ENCODE measurements at places on chromosomes 2 and 18.

GRCh38 chr2:213249502-213249901 is 34.8 kb upstream of the SPAG16 start:
- DNase-seq, result no peak

- no peak for DNase-seq
Observed at GRCh38 chr18:74284191-74284979, 7.4 kb downstream of the CYB5A start.

DNA sequence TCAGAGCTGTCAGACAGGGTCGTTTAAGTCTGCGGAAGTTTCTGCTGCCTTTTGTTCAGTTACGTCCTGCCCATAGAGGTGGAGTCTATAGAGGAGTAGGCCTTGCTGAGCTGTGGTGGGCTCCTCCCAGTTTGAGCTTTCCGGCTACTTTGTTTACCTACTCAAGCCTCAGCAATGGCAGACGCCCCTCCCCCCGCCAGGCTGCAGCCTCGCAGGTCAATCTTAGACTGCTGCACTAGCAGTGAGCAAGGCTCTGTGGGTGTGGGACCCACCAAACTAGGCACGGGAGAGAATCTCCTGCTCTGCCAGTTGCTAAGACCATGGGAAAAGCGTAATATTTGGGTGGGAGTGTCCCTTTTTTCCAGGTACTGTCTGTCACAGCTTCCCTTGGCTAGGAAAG is 86.5 kb downstream of the EFEMP1 start:
- DNase-seq, result no peak

DNA sequence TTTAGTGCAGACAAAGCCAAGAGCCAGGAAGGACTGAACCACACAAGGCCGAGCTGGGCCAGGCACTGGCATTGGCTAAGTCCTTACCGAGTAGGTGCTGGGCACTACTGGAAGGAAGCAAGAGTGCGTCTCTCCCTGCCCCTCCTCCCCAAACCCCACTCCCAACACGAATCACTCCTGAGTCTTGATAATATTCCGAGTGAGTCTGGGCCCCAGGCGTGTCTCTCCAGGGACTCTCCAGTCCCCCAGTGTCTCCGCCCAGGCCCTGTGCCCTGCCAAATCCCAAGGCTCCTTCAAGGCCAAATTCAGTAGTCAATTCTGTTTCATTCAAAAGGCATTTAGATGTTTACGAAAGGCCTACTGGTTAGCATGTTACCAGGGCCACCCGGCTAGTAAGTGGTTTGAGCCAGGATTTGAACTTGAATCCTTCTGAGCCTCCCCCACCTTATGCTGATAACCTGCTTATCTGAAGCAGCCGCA is 82.8 kb downstream of the GLI2 start:
- no peak for DNase-seq

DNA sequence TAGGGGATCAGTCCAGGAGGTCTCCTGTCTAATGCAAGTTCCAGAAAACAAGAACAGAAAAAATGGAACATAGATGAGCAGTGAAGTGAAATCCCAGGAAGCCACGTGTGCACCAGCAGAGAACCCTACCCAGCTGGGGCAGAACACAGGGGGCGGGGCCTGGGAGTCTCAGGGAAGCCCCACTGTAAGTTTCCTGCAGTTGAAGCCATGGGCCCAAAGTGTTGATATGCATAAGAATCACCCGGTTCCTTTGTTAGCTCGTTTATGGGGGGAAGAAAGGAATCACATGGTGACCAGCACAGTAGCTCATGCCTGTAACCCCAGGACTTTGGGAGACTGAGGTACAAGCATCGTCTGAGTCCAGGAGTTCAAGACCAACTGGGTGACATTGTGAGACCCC is 131.3 kb downstream of the INO80D start:
- DNase-seq, result no peak

- no peak for DNase-seq
Observed at GRCh38 chr2:164785457-164785856, 56.2 kb downstream of the COBLL1 start.

- DNase-seq, result no peak
Observed at GRCh38 chr2:151315381-151315903, 26.0 kb upstream of the NMI start.

GRCh38 chr2:55175254-55176093 is 56.6 kb downstream of the CLHC1 start:
- DNase-seq, result no peak

- no peak for DNase-seq
Observed at GRCh38 chr18:58590839-58591238, 38.1 kb downstream of the ALPK2 start.

DNA sequence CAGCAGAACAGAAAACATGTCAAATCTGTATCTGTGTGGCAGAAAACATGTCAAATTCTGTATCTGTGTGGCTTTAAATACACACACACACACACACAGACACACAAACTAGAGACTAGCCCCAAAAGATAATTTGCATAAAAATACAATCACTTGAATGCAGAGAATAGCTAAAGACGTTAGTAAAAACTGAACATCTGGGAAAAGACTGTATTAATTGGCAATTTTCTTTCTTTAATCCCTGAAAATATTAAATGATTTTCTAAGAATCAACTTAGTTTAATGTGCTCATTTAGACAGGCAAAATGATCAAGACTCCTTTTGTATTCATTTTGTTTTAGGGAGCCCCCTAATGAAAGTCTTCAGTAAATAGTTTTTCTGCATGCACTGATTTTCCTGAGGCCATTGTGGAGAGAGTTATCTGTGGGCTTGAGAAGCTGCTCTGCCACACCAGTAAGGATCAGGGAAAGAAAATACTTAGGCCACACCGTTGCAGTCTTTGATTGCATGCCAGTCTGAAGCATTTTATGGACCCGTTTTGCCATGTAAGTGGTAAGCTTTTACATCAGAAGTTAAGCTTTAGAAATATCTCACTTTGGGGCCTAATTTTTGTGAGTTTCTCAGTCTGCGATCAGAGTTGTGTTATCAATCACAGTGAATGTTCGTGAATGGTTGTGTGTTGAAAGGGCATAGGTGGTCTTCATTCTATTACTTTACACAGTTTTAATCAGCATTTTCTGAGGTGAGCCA is 2.2 kb downstream of the SPATS2L start:
- DNase-seq, result no peak
